Stimulated activated CD4-positive, alpha-beta T cell treated with anti-CD3 and anti-CD28 coated beads, Interleukin-1b, Interleukin-23, amount 100 ng/mL, for 1 hour (primary cell): ENCODE measurements at places on chromosomes 3 and 15.

- DNase-seq = no peak
Measured at GRCh38 chr15:68982976-68983563, 31.4 kb upstream of the NOX5 start.

- DNase-seq = no peak
Measured at GRCh38 chr3:31305340-31305739, 227.4 kb upstream of the STT3B start.

DNA sequence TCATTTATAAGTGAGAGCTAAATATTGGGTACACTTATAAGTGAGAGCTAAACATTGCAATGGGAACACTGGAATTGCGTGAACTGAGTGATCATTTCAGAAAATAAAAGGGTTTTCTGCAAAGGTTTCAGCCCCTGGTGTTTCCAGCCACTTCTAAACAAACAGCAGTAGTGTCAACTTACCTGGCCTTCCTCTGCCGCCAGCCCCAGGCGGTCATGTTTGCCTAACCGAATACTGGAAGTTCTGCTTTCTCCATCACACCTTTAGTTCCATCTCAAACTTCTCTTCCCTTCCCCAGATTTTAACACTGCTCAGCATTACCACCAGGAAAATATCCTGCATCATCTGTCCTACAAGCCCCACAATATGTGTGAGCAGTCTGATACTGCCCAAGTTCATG is 58.6 kb downstream of the MRPL3 start:
- no peak for DNase-seq

DNA sequence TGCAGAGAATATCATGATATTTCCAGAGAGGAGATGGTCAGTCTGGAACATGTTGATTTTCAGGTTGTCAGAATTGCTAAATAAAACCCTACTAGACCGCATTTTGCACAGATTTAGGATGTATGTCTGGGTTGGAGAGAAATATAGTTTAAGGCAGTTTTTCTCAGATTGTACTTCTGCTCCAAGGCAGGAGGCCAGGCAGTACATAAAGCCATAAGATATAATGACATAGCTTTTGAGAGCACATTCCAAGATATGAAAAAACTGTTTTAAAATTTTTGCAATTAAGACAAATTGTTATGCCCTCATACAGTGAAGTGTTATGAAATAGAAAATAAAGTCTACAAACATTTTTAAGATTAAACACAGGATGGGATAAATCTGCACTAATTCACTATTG is 301.8 kb upstream of the CBLB start:
- no peak for DNase-seq

GRCh38 chr3:125150525-125151441 is 61.8 kb downstream of the SLC12A8 start:
- DNase-seq = no peak

DNA sequence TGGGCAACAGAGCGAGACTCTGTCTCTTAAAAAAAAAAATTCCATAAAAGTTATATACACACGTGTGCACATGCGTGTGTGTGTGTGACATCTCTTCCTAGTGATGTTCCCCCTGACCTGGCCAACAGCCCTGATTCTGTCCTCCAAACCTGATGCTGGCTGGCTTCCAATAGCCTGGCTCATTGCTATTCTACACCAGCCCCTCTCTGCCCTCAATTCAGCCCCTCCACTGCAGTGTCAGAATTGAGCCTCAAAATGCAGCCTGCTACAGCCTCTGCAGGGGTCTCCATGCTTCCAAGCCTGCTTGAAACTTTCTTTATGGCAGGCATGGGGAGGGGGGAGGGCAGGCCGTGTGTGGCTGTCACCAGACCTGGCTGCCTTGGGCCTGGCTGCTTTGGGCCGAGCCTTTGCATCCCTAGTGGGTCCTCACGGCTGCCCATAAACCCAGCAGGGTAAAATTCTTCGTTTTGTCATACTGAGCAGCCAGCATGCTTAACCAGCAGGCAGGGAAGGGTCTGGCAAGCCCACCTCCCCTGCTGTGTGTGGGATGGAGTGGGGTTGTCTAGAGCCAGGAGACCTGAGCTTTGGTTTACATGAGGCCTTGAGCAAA is 22.7 kb upstream of the DOCK3 start:
- DNase-seq = no peak

DNA sequence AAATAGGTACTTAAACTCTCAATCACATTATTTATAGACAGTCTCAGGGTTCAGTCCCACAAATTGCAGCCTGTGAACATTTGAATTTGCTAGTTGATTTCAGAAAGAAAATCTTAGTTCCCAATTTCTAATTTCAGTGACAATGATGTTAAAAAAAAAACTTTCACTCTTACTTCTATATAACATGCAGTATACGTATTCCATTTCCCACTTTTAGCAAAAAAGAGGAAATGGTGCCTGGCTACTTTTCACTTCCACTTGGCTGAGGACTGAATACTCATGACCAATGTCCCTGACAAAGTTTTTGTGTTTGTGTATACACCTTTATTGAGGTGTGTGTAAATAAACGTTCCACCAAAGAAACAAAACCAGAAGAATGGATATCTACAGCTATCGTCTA is 32.1 kb upstream of the XCR1 start:
- DNase-seq = no peak

DNA sequence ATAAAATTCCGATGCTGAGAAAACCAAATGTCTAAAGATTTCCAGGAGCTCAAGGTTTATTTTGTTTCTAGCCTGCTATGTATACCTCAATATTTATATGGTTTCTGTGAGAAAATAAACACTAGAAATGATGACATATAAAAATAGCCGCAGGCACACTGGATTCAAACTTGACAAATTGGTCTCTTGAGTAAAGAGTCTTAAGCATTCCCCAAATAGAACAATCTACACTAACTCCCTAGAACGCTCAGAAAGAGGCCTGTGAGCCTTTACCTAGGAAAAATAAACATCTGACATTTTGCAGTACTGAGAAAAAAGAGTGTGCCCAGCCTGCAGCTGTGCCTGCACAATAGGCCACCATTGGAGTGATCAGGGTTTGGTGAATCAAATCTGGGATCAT is 75.2 kb downstream of the NEK10 start:
- DNase-seq = no peak

- DNase-seq = no peak
Measured at GRCh38 chr3:55675478-55675877, 188.4 kb upstream of the WNT5A start.

DNA sequence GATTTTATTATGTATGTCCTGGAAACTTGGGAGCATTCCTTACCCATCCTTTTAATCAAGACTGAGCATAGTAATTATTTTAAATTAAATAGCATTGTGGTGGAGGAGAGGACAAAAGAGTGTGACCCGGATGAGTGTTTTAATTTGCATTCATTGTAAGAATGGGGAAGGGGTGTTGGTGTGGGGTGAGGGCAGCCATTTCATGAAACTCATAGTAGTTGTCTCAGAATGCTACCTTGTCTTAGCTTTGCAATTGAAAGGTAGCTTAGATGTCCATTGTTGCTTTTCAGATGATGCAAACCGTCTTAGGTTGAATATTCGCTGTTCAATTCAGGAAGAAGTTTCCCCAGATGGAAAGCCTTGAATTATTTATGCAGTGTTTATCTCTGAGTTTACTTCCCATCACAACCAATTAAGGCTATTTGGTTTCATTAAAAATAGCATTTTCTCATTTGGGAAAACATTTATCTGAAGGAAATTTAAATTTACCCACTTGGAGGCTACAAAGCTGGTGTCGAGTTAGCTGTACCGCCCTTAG is 328.4 kb downstream of the FEZF2 start:
- DNase-seq = no peak

DNA sequence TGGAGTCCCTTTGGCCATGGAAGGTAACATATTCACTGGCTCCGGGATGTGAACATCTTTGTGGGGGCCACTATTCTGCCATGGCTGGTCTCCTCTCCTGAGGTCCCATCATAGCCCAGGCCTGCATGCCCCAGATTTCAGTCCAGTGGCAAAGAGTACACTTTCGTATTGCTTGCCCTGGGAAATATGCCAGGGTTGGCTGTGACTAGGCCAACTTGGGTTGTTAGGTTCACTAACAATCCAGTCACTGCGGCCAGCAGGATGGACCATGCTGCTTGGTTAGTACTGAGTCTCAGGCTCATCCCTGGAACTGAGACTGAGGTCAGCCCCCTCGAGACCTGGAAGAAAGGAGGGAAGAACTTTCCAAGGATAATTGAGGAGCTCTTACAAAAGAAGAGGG is 9.8 kb upstream of the EEFSEC start:
- no peak for DNase-seq

DNA sequence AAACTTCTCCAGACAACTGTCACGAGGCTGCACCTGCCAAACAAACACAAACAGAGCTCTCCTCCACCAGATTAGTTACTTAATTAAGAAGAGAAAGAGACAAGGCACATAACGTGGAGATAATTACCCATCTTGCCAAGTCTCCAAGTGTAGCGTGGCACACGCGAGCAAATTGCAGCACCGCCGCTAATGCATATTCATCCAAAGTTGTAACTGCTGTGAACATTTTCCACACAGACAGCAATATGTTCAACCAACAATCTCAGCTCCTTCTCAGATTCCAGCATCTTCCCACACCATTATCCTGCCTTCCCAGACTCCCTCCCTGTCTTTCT is 309.6 kb upstream of the TLE3 start:
- DNase-seq = no peak
